Stimulated activated CD4-positive, alpha-beta T cell treated with anti-CD3 and anti-CD28 coated beads, Interleukin-12 subunit alpha, Interleukin-12 subunit beta, amount 100 ng/mL, for 24 hours (primary cell): ENCODE measurements at places on chromosomes 5 and 9.

DNA sequence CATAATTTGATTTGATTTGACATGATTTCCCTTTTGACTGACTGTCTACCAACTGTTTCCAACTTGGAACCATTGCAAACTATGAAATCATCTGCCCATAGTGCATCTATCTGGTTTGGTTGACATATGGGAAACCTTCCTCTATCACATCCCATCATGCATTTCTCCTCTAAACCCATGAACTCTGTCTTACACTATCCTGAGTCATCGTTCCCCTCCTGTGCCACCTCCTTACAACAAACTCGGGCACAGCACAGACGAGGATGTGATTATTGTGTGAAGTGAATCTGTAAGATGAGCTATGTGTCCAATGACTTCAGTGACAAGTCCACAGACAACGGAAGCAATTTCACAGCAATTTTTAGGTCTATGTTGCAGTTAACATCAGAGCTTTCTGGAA lies 126.1 kb downstream of the NPR3 start:
- no peak for DNase-seq

DNA sequence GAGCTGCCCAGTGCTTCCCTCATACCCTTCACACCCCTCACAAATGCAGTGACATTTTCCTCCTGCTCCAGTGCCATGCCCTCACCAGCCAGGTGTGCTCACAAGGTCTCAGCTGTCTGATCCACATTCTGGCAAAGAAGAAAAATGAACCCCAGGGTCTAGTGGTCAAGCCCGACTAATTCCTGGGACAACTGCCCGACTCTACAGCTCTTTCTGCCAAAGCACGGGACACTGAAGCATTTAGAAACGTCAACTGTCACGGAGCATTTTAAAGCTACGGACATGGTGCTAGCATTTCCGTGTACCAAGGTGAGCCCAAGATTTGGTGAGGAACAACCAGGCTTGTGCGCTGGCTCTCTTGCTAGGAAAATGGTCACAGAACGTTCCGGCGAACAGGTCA lies 56.8 kb upstream of the PHYKPL start:
- DNase-seq = no peak

DNA sequence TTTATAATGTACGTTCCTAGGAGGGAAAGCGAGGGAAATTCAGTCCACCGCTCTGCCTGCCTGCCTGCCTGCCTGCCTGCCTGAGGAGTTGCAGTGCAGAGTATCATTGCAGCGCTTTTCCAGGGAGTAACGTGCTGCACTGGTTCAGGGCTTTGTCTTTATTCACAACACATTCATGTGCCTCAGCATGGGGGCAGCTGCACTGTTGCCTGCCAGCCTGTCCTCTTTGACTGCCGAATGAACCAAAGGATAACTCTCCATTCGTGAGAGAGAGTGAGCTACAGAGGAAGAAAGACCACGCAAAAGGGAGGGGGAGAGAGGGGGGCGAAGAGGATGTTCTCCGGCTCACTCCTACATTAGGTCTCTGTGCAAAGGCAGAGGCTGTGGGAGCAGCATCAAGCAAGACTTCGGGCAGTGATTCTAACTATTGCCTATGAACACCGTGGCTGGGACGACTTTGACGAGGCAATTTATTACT lies 791.2 kb downstream of the MAT2B start:
- no peak for DNase-seq

DNA sequence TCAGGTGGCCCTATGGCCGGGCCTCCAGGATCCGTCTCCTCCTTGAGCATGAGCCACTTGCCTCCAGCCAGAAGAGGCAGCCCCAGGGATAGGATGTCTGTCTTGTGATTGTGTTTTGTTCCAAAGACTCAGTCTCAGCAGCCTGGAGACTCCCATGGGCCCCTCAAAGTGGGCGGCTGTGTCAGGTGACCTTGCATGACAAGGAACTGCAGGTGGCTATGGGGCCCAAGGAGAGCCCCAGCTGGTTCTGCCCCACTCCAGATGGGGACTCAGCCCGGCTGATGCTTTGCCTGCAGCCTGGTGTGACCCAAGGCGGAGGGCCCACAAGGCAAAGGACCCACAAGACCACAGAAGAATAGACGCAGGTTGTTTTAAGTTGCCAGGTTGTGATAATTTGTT lies 284.3 kb upstream of the IRX4 start:
- no peak for DNase-seq

DNA sequence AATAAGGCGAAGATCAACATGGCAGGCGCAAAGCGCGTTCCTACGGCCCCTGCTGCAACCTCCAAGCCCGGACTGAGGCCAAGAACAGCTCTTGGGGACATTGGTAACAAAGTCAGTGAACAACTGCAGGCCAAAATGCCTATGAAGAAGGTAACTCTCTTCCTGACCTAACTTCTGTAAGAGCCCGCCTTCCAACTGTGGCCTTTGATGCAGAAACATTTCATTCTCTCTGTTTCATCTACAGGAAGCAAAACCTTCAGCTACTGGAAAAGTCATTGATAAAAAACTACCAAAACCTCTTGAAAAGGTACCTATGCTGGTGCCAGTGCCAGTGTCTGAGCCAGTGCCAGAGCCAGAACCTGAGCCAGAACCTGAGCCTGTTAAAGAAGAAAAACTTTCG lies 979 bp downstream of the CCNB1 start:
- DNase-seq = no peak

- no peak for DNase-seq
Observed at GRCh38 chr9:17813798-17814197, 234.9 kb downstream of the SH3GL2 start.

GRCh38 chr5:169753795-169754194 lies 116.7 kb downstream of the DOCK2 start:
- no peak for DNase-seq

DNA sequence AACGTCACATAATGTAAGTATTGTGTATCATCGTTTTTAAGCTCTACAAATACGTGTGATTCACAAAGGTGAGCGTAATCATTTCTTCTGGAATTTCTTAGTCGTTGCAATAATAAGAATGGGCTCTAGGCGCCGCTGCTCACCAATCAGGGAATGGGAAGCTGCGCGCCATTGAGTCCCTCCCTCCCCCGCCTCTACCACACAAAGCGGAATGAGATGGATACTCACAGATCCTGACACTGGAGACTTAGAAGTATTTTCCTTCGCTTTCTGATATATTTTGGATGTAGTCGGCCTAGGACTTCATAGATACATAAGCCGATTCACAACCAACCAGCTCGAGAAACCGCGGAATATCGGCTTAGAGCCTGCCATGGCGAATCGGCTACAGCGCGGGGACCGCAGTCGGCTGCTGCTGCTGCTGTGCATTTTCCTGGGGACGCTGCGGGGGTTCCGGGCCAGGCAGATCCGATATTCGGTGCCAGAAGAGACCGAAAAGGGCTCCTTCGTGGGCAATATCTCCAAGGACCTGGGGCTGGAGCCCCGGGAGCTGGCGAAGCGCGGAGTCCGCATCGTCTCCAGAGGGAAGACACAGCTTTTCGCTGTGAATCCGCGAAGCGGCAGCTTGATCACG lies at the start of gene PCDHGA11:
Gene PCDHGA11 (plus strand): TSS at position 197 of the 634 bp plus-strand sequence. CDS start 177 bp downstream, at position 374.
- peak; percentile 50 for DNase-seq
